ENCODE measurements at places on chromosomes 5 and 9.

- no peak for DNase-seq
Observed at GRCh38 chr5:112975721-112976431, 722 bp upstream of the DCP2 start.

DNA sequence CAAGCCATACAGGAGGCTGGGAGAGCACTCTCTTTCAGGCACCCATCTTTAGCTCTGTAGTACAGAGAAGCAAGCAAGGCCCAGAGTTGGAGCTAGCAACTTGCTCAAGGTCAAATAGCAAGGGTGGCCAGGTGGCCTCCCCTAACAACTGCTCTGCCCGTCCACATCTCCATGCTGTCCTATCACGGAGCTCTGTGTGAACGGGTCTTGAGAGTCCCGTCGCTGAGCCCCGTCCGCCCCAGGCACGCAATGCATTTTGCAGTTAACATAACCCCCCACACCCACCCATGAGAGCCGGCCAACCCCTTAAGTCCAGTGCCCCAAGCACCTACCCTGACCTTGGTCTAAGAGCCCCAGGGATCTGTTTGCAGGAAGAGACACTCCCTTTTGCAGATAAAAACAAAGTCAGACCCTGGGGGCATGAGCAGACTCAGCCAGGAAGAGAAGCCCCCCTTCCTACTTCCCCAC, 1.5 kb downstream of the RNF44 start:
- no peak for DNase-seq

DNA sequence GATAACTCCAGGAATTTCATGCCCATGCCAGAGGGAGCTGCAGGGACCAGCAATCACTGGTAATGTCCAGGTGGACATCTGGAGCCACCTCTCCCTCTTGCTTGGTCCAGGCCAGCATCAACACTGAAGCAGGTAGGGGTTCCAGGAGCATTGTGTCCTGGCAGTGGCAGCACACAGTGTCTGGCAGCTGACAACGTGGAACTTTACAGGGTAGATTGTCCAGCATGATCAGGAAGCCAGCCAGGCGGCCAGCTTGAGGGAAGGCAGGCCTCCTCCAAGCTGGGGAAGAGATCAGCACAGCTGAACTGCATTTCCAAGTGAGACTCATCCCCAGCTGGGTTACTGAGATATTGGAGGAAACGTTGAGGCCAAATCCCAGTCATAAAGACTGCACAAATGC, 82.6 kb upstream of the RASGRF2 start:
- no peak for DNase-seq

GRCh38 chr5:1231354-1231905, 6.2 kb downstream of the SLC6A18 start:
- no peak for DNase-seq

- DNase-seq: no peak
Observed at GRCh38 chr9:34072868-34073590, 24.3 kb upstream of the UBAP2 start.

- DNase-seq: no peak
Observed at GRCh38 chr5:62152394-62153087, 153.5 kb upstream of the KIF2A start.

DNA sequence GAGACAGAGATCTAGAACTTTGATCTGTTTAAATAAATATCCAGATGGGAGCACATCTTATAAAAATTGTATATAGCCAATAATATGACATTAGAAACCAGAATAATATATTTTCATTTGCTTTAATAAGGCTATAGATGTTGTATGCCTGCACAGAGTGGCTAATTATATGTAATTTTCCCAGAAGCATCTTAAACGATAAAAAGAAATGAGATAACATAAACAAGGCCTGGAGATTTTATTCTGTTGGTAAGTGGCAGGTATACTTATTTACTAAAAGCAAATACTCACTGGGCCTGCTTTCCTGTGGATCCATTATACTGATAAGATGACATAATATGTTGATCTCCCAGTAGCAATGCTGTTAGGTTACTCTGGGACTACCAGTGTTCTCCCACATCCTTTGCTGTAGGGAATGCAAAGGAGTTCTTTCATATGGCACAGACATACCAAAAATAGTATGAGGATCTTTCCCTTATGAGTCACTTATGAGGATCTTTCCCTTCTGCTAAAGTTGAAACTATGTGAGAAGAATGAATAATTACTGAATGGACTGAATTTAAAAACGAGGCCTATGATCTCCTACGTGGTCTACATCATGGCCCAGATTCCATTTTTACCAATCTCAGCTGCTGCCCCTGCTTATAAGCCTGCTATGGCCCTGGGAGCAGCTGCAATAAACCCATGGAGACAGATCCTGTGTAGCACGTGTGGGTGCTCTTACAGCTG, 112.1 kb downstream of the NUDT12 start:
- no peak for DNase-seq

GRCh38 chr5:79416499-79416898, 97.4 kb downstream of the HOMER1 start:
- no peak for DNase-seq

DNA sequence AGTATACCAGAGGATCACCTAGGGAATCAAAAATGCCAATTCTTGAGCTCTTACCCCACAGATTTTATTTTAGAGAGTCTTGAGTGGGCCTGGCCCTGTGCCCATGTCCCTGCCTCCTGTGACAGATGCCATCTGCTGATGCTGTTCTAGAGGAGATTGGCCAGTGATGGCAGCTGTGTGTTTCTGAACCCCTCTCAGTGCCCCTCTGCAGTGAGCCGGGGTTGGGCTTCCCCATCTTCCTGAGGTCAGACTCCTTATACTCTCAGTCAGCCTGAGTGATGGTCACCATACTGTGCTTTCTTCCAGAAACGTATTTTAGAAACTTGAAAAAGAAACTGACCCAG, 6.1 kb downstream of the PTCD2 start:
- DNase-seq: no peak

- DNase-seq: no peak
Observed at GRCh38 chr9:112278152-112278551, 55.3 kb downstream of the PTBP3 start.

- no peak for DNase-seq
Observed at GRCh38 chr5:95191330-95191729, 93.6 kb downstream of the MCTP1 start.

DNA sequence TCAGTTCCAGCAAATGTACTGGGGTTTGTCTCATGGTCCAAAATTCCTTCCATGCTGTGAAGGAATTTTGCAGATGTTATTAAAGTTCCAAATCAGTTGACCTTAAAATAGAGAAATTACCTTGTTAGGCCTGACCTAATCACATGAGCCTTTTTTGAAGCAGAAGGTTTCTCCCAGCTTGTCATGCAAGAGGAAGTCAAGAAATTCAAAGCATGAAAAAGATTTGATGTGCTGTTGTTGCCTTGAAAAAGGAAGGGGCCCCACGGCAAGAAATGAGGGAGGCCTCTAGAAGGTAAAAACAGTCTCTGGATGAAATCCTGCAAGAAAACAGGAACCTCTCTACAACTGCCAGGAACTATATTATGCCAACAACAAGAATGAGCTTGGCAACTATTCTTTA, 24.2 kb upstream of the HAPLN1 start:
- no peak for DNase-seq
